SIG-M5 (cell line): ENCODE measurements at places on chromosomes 13 and 19.

DNA sequence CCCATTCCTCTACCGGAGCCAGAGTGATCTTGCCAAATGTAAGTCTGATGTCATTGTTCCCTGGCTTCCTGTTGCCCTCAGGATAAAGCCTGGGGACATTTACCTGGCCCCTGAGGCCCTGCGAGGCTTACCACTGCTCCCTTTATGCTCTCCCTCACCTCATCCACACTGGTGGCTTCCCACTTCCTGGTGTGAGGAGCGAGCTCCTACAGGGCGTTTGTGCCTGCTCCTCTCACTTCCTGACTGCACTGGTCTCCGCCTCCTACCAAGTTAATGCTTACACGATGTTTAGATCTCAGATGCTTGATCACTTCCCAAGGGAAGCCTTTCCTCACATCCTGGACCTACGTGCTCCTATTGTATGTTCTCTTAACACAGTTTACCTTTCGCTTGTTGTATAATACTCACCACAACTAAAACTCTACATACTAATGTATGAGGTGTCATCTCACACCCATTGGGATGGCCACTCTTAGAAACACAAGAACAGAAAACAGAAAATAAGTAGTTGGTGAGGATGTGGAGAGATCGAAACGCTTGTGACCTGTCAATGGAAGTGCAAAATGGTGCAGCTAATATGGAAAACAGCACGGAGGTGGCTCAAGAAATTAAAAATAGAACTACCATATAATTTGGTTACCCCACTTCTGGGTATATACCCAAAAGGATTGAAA lies 177.6 kb downstream of the SHISA2 start:
- no peak for DNase-seq

- DNase-seq, result no peak
These were observed 16.2 kb upstream of the NFIC start for GRCh38 chr19:3350014-3350663.

GRCh38 chr19:51227326-51227725 lies 2.4 kb downstream of the CD33 start:
- DNase-seq, result no peak

- no peak for DNase-seq
These were observed 8.6 kb downstream of the NPAS1 start for GRCh38 chr19:47028195-47028601.

- DNase-seq, result no peak
These were observed 2.2 kb downstream of the ZNF787 start for GRCh38 chr19:56118666-56119581.

DNA sequence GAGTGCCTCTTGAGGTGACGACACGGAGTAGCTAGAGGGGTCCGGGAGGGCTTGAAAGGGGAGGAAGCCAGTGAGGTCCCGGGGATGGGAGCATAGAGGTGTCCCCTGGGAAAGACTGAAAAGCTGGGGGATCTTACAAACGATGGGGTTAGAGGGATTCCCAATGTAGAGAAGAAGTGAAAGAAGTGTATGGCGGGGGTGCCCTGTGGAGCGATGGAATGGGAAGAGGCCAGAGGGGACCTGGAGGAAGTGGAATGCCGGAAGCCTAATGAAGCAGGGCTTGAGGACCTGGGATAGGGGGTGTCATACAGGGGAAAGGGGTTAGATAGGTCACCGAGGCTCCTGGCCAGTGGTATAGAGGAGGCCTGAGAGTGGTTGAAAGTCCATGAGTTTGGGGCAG lies 580 bp downstream of the AP2A1 start:
- DNase-seq, result no peak

DNA sequence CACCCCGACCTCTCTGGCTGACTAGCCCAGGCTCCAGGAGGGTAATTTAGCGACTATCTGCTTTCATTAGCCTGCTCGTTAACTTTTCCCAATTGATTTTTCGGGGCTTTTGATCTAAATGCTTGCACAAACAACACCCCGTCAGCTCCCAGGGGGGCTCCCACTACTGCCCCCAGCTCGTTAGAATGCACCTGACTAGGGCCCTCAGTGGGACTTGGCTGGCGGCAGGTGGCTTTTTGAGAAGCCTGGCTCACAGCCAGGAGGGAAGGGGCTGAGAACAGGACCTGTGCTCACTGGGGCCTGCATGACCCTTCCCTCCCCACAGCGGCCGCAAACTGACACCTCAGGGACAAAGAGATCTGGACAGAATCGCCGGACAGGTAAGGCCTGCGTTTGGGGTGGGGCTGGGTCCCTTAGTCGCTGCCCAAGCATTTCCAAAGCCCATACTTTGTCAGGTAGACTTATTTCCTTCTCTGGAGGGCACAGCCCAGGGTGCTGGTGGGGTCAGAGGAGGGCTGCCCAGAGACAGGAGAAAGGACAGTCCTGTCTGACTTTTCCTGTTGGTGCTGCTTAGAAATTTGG lies 7.6 kb upstream of the CD79A start:
- DNase-seq, result no peak

DNA sequence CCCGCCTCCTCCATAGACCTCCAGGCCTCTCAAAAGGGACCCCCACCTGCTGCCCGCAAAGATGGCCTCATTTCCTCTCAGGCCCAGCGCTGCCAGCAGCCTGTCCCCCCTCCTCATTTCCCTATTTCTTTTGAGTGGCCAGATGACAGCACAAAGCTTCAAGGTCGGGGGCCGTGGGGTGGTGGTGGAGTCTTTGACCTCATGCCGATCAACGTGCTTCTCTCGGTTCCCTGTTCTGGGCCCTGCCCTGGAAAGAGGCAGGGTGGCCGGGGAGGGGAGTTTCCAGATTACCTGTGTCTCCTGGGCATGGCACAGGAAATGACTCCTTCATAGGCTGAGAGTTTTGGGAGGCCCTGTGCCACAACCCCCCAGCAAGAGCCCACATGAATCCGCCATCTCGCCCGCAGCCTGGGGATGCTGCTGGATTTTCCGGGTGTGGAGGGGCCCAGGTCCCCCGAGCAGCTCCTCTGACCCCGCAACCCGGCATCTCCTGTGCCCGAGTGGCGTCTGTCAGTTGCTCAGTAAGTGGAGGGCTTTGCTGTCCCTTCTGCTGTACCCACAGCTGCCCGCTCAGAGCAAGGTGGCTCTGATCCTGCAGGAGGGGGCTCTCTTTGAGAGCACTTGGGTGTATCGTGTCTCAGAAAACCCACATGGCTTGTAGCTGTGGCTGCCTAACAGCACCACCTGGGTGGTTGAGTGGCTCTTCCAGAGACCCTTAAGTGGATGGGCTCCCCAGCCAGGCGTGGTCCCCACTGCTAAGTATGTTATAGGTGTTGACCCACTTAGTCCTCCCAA lies 139.4 kb downstream of the SIPA1L3 start:
- DNase-seq, result no peak

DNA sequence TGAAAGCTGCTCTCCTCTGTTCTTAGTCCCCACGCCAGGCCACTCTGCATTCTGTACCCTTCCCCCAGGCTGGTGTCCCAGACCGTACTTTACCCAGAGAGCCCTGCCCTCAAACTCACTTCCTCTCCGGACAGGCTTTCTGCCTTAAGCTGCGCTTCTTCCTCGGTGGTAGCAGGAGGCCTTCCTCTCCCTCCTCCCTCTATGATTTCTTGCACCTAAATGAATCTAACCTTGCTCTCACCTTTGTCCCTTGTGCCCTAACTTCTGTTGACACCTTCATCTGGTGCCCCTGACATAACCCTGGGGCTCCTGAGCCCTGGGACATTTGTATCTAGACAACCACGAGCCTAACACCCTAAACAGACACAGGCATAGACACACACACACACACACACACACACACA lies 29.6 kb upstream of the CEACAM21 start:
- no peak for DNase-seq

- no peak for DNase-seq
These were observed 2.9 kb downstream of the SBNO2 start for GRCh38 chr19:1170938-1171754.

GRCh38 chr19:8250596-8250995 lies 41.4 kb downstream of the CERS4 start:
- no peak for DNase-seq

- no peak for DNase-seq
These were observed 951.3 kb downstream of the SLITRK5 start for GRCh38 chr13:88622362-88622973.

GRCh38 chr13:27281420-27281819 lies 10.8 kb downstream of the RASL11A start:
- DNase-seq, result no peak

DNA sequence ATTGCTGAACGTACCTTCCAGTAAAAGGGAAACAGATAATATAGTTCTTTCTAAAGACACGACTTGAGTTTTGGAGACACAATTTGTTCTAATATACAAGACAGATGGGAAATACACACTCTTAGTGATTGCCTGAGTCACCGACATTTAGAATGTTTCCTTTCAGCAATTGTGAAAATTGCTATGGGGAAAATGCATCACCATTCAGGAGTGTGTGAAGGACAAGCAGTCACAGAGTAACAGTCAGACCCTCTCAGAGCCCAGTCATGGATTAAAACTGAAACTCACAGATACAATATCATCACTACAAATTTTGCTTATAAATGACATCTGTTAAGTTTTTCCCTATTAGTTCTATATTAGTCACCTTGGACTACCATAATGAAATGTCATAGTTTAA lies 286.1 kb downstream of the SPRY2 start:
- no peak for DNase-seq

GRCh38 chr13:51230477-51231105 lies 8.4 kb downstream of the FAM124A start:
- no peak for DNase-seq

GRCh38 chr19:17540174-17540573 lies 15.3 kb upstream of the COLGALT1 start:
- no peak for DNase-seq

DNA sequence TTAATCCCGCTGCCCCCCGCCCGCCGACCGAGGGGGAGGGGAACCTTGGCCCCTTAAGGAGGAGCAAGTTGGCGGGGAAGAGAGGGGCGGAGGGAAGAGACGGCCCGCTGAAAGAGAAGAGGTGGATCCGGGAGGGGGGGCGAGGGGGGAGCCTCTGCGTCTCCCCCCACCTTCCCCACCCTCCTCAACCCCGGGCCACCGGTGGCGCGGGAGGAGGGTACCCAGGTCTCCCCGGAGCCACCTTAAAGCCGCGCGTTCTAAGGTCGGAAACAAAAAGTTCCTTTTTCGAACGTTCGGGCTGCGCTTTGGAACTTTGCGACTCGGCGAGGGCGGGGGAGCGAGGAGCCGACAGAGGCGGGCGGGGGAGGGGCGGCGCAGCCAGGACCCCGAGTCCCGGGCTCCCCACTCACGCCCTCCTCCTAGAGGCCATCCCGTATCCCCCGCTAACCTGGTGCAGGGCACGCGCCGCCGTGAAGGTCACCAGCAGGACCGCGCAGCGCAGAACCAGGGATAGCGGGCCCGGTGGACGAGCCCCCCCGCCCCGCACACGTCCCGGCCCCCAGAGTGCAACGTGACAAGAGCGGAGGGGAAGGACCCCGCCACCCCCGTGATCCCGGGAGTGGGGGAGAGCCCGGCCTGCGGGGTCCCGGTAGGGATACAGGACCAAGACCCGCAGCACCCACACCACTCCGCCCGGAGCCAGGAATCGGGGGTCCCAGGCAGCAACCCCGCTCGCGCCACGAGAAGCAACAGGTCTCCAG lies 659 bp downstream of the ERF start:
- no peak for DNase-seq

DNA sequence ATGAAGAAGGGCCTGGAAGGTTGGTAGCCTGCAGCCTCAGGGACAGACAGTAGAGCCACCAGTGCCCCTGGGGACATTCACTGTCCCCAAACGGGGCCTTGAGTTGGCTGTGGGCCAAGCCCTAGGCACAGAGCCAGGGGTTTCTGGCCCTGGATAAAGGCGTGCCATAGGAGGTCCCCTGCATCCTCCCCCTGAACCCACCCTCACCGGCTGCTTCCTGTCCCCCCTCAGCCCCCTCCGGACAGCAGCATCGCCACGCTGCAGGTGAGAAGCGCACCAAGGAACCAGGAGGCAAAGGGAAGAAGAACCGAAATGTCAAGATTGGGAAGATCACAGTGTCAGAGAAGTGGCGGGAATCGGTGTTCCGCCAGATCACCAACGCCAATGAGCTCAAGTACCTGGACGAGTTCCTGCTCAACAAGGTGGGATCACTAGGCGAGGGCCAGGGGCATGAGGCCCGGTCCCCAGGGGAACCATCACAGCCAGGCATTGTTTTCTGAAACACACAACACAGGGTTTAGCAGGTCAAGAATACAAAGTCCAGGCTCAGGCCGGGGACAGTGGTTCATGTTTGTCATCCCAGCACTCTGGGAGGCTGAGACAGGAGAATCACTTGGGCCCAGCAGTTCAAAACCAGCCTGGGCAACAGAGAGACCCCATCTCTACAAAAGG lies 14.6 kb upstream of the USE1 start:
- DNase-seq, result no peak

DNA sequence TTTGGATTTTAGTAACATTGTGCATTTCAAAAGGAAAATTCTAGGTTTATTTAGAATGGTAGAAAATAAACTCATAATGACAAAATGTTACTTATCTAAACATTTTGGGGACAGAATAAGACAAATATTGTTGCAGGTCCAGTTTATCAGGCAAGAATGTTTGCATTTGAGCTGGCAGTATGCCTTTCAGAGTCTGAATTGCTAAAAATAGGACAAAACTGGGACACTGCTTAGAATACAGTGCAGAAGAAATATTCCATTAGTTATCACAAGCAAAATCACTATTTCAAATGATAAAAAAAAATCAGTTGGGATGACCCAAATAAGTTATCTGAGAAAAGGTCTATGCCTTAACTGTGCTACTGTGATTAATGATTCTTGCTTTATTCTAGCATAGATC lies 870.3 kb upstream of the MIR17HG start:
- no peak for DNase-seq

- peak; percentile 18 for DNase-seq
These were observed 11.4 kb downstream of the CHAMP1 start for GRCh38 chr13:114325729-114326128.

DNA sequence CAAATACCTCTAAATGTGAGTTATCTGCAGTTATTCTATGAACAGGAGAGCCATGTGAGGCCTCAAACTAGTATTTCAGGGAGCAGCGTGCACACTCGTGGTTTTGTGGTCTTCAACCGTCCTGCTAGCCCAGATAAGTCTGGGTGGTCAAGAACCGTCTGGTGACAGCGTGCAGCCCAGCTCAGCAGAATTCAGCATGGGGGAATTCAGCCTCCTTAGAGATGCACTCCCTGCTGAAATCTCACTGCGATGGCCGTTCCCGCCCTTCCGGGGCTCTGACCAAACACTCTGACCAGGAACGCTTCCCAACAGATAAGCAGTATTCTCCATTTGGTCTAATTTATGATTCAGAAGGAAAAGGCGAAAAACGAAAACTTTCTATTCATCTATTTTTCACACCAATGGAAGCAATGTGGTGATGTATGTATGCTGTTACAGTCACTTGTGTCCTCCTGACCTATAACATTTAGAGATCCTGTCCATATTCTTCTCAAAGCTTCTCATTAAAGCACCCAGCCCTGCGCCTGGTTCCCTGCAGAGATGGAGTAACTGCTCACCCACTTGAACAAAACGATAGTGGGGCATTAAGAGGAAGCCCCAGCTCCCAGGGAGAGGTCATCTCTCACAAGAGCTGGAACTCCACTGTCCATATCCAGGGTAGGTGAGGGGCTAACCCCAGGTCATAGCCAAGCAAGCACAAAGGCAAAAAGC lies 2.9 kb downstream of the ANKRD27 start:
- DNase-seq, result no peak

- no peak for DNase-seq
These were observed 60.5 kb downstream of the PARP4 start for GRCh38 chr13:24452044-24452443.
